ENCODE measurements at places on chromosomes 2 and 18. TPM values are rescaled to one million over a fixed set of nuclear protein-coding genes. Genes with fewer than 3 reads are reported as not detected.

CHRNG gene
- total RNA-seq, result not detected

ESPNL gene
- 0.15 TPM for total RNA-seq

GMCL1 gene
- total RNA-seq, result 9.9 TPM

BMP10 gene
- not detected for total RNA-seq

KRCC1 gene
- 12.5 TPM for total RNA-seq

LRATD1 gene
- total RNA-seq, result not detected

PXDN gene
- 11.0 TPM for total RNA-seq

CRYBA2 gene
- total RNA-seq, result not detected

MALL gene
- total RNA-seq, result 142 TPM

CD8A gene
- total RNA-seq, result 0.60 TPM

RAMP1 gene
- total RNA-seq, result not detected

AFF3 gene
- total RNA-seq, result not detected

STON1 gene
- 0.33 TPM for total RNA-seq

NXPH2 gene
- not detected for total RNA-seq

LRRTM4 gene
- total RNA-seq, result not detected

PPP1R7 gene
- 73.1 TPM for total RNA-seq

ALPI gene
- not detected for total RNA-seq

ABCG5 gene
- total RNA-seq, result not detected

REG1B gene
- total RNA-seq, result not detected

IL36A gene
- not detected for total RNA-seq

CIB4 gene
- 0.38 TPM for total RNA-seq
